ENCODE measurements at places on chromosomes 2 and 18. TPM values are rescaled to one million over a fixed set of nuclear protein-coding genes. Genes with fewer than 3 reads are reported as not detected.

Gene CLEC4F
- total RNA-seq = not detected

GRCh38 chr2:99776906-99777646, 287.3 kb upstream of the REV1 start:
- H3K4me1 ChIP-seq = no peaks in the 10 kb centered on the region
- no peak overlapping the region for H3K27ac ChIP-seq
- peaks cover 24% of the 10 kb centered on the region for H3K27me3 ChIP-seq
- no peak overlapping the region for H3K4me3 ChIP-seq
- DNase-seq = no peak

Gene TPO
- total RNA-seq = not detected

Gene ATG16L1
- 43.4 TPM for total RNA-seq
